ENCODE measurements at places on chromosomes 1 and 21.
A peak's percentile ranks its signal among the peaks of the same experiment; 100 is the strongest.

GRCh38 chr1:81525085-81525484 is 275.6 kb upstream of the ADGRL2 start:
- no peak for DNase-seq

DNA sequence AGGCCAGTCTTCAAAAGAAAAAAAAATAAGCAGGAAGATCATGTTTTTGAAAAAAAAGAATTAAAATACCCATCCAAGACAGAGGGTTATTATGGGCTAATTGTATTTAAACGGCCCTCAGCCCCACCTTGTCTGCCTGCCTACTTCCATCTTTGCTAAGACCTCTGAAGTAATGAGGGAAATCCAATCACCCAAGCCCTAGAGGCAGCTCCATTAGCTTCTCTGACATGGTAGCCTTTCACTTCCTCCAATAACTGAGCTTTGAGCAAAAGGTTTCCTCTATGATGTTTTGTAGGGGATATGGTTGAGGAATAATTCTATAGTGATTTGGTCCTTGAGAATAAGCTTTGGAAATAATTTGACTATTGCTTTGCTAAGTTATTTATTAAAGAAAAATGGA is 178.2 kb upstream of the SGIP1 start:
- no peak for DNase-seq

DNA sequence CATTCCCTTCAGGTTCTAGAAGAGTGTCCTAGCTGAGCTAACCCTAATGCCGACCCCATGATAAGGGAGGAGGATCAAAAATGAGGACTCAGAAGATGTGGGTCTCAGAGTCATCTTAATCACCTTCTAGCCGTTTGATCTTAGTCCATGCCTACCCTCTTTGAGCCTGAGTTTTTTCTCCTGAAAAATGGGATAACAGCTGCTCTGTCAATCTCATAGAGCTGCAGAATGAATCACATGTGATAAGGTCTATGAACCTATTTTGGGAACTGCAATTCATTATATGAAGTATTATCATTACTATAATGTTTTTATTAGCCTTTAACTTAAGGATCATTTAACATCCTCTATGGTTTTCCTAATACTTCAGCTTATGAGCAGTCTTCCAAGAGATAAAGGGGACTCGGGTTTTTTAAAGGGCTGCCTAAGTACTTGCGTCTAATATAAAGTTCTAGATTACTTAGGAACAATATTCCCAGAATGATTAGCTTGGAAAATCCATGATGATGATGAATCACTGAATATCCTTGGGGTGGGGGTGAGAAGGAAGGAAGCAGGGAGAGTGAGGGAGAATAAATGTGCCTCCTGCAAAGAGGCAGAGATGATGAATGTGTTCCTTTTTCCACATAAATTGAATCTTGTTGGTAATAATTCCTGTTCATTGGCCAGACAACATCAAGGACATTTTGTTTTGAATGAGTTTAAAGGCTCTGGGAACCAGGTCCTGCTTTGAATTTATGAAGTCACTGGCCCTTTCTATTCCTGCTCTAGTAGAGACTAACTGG is 66.8 kb downstream of the COLGALT2 start:
- no peak for DNase-seq

DNA sequence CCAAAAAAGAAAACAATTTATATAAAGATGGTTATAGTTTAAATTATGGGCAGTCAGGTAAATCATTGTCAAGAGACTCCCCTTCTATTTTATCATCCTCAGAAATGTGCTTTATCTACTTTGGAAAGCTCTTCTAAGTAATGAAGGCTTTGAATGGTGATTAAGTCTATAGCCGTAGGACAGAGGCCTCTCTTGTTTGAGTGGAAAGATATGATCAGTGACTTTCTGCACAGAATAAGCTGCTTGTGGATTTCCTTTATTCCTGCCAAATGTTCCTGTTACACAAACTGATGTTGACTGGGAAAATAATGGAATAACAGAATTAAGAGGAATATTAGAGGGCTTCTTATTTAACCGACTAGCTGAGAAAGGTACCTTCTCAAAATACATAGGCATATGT is 174.6 kb upstream of the IVNS1ABP start:
- DNase-seq = no peak

GRCh38 chr1:154353460-154353904 is 28.2 kb downstream of the ATP8B2 start:
- DNase-seq = peak; percentile 58

- DNase-seq = no peak
These were observed 117.2 kb downstream of the DMRTB1 start for GRCh38 chr1:53576381-53576801.

DNA sequence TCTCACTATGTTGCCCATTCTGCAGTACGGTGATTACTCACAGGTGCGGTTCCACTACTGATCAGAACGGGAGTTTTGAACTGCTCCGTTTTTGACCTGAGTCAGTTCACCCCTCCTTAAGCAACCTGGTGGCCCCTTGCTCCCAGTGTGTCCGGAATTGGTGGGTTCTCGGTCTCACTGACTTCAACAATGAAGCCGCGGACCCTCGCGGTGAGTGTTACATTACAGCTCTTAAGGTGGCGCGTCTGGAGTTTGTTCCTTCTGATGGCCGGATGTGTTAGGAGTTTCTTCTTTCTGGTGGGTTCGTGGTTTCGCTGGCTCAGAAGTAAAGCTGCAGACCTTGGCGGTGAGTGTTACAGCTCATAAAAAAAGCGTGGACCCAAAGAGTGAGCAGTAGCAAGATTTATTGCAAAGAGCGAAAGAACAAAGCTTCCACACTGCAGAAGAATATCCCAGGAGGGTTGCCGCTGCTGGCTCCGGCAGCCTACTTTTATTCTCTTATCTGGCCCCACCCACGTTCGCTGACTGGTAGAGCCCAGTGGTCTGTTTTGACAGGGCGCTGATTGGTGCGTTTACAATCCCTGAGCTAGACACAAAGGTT is 17.6 kb upstream of the PARP1 start:
- DNase-seq = peak; percentile 36

GRCh38 chr1:15882665-15883064 is 35.2 kb downstream of the SPEN start:
- no peak for DNase-seq

DNA sequence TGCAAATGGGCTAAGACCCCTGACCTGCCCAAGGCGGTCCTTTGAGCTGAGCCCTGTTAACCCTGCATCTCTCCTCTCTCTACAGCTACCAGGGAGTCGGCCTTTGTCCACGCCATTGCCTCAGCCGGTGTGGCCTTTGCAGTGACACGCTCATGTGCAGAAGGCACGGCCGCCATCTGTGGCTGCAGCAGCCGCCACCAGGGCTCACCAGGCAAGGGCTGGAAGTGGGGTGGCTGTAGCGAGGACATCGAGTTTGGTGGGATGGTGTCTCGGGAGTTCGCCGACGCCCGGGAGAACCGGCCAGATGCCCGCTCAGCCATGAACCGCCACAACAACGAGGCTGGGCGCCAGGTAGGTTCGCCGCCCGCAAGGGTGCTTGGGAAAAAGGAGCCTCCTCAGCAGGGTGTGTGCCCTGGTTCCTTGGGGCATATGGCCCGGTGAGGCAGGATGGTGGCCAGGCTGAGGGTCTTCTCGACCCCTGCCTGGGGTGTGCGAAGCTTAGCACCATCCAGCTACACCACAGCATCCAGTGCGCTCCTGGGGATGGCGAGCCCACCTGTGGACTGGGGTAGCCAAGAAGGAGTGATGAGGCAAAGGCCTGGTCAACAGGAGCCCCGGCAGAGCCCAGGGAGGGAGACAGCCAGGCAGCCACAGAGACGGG is 31.8 kb upstream of the ARF1 start:
- no peak for DNase-seq

DNA sequence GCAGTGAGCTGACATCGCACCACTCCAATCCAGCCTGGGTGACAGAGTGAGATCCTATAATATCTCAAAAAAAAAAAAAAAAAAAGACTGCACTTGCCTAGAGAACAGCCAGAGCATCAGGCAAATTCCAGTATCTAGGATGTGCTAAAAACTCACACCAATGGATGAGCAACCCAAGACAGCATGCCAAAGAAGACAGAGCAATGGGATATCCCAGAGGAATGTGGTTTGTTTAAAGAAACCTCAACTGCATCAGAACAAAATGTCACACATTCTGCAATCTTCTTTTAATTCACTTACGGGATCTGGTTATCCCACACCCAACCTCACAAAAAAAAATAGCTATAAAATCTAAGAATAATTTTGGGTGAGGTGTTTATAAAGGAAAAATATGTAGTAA is 7.3 kb downstream of the KCNH1 start:
- no peak for DNase-seq

DNA sequence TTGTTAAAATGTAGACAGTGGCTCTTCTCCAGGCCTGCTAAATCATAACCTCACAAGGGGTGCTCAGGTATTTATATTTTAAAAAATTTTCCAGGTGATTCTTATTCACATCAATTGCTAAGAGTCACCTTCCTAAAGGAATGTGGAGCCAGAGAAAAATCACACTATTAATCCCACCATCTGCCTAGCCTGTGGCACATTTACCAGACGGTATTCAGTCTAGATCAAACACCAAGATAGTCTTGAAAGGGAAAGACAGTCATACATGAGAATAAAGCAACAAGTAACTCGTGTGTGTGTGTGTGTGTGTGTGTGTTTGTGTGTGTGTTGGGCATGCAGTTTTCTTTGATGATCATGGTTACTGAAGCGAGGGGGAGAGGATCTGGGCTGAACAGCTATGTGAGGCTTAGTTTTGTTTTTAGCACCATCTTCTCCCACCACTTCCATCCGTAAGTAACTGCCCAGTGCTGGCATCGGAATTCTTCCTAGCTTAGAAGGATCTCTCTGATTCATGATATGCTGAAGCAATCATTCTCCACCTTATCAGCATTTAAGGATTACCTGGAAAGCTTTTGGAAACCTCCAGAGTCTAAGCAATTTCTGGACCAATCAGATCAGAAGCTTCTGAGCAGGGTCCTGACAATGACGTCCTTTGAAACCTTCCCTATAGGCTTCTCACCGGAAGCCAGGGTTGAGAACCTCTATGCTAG is 2.4 kb upstream of the DPT start:
- no peak for DNase-seq

GRCh38 chr1:113652771-113653170 is 106.5 kb downstream of the PHTF1 start:
- no peak for DNase-seq

DNA sequence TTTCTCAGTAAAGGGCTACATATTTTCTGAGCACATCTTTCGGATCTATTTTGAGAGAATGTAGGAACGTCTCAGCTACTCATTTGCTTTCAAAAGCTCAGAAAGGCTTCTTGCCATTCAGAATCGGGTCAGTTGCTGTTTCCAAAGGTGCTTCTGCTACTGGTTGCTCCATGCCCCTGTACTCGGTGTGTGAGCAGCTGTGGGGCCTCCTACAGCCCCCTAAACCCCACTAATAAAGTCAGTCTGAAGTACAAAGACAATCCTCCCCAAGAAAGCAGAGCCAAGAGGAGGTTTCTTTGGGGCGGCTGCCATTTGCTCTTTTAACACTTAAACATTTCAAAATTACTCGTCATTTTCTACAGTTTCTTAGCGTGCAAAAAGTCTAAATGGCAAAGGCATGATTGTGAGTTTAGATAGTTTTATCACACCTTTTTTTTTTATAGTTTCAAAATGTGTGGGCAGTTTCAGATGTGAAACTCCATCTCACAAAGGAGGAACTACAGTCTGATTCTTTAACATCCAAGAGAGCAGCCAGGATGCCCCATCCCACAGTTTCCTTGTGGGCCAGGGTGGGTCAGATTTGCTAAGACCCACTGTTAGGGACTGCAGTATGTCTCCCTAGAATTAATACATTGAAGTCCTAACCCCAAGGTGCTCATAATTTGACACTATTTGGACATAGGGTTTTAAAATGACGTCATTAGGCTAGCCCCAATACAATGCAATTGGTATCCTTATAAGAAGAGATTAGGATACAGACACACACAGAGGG is 4.1 kb downstream of the RUNX1 start:
- DNase-seq = no peak

GRCh38 chr1:11422686-11423085 is 56.3 kb upstream of the DISP3 start:
- no peak for DNase-seq

GRCh38 chr1:212225871-212226302 is 59.3 kb upstream of the PPP2R5A start:
- no peak for DNase-seq

GRCh38 chr1:247494767-247495166 is 36.9 kb upstream of the OR2B11 start:
- DNase-seq = no peak

- DNase-seq = peak; percentile 25
These were observed 8.7 kb downstream of the LAPTM5 start for GRCh38 chr1:30748699-30749401.

- DNase-seq = no peak
These were observed 1.8 kb downstream of the NPPA start for GRCh38 chr1:11845641-11846335.

- DNase-seq = no peak
These were observed 308.0 kb upstream of the C1orf174 start for GRCh38 chr1:4207842-4208692.

- DNase-seq = no peak
These were observed 39.4 kb downstream of the PIK3C2B start for GRCh38 chr1:204455063-204455830.

- DNase-seq = peak; percentile 69
These were observed 3.0 kb downstream of the ITLN2 start for GRCh38 chr1:160951443-160952128.

- no peak for DNase-seq
These were observed 64.9 kb upstream of the SMYD2 start for GRCh38 chr1:214216021-214216420.

- DNase-seq = peak; percentile 87
These were observed 72.2 kb downstream of the CD46 start for GRCh38 chr1:207823880-207824566.

GRCh38 chr1:16402742-16403141 is 34.5 kb downstream of the SPATA21 start:
- DNase-seq = no peak

DNA sequence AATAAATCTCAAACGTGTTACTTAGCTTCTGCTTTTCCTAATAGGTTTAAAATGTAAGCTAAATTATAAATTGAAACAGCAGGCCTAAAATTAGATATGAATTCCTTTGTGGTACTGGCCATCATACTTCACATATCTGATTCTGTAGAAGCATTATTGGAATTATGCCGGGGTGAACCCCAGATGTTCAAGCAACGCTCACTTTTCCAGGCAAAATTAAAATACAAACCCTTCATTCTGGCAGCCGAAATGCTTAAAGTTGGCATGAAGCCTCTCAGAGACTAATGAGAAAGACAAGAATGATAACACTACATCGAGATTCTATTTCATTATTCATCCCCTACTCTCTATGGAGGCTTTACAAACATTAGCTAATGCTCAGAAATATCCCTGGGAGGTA is 1352.7 kb upstream of the ADGRL2 start:
- DNase-seq = no peak

GRCh38 chr1:228136901-228137300 is 3.2 kb upstream of the GUK1 start:
- DNase-seq = peak; percentile 10

DNA sequence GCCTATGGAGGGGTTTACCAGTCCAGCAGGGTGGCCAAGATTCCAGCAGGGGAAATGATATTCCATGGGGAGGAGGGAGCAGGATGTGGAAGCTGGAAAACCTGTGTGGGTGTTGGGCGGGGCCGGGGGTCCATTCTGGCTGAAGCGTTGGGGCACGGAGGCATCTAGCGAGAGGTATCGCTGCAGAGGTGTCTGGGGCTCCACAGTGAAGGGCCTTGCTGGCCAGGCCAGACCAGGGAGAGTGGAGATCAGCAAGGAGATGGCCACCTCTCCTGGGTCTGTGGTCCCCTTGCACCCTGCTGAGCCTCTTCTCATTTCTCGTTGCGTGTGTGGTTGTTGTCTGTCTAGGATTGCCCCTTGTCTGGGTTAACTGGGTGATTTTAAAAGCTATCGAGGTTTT is 6.2 kb downstream of the COQ8A start:
- DNase-seq = no peak

GRCh38 chr1:184870319-184870718 is 104.0 kb downstream of the NIBAN1 start:
- DNase-seq = peak; percentile 55

GRCh38 chr1:55582084-55582483 is 366.9 kb upstream of the USP24 start:
- DNase-seq = no peak

Data from CD4-positive, alpha-beta T cell treated with Interleukin-2 at 100 ng/mL for 4 hours (primary cell).